NCI-H1105 treated with DMSO at 0.1 percent for 48 hours (cell line): ENCODE measurements at places on chromosomes 5 and 9.

- DNase-seq = peak; percentile 53
Observed at GRCh38 chr9:4106081-4106759, 193.6 kb downstream of the GLIS3 start.

DNA sequence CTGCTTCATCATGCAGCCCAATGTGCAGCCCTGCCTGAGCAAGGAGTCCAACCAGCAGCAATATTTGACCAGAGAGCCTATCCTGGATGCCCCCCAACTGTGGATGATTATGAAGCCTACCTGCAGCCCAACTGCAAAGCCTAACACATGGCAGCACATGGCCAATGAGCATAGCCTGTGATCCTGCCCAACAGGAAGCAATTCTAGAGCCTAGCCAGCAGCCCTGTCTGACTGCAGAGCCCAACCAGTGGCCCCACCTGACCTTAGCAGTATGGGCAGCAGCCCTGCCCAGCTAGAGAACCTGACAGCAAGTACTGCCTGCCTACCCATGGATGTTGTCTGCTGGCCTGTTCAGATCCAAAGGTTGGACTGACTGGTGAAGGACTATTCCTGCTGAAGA lies 97.3 kb upstream of the SH3GL2 start:
- no peak for DNase-seq

- no peak for DNase-seq
Observed at GRCh38 chr5:33319151-33319550, 121.6 kb upstream of the TARS1 start.

DNA sequence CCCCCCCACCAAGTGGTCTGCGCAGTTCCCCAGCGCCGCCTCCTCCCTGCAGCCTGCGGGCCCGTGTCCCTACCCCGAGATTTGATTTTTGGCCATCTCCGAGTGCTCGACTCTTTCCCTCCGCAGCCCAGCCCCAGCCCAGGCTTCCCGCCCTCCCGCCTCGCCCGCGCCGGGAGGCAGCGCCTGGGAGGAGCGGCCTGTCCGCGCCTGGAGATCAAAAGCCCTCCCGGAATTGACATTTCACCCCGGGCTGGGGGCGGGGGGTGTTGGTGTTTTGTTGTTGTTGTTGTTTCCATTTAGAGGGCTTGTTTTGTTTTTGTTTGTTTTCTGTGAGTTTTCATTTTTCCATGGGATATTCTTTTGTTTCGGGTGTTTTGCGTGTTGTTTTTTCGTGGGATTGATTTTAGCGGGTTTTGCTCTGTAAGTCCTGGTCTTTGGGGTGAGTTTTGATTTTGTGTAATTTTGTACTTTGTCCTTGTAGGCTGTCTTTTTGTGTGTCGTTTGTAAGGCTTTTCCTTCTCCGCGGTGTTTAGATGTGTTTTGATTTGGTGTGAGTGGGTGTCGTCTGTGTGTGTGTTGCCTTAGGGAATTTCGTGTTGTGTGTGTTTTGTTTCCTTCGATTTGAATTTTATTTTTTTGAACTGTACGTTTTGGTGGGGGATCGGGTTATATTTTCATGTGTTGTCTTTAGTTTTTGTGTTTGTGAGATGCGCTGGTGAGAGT lies 1.7 kb upstream of the PAX5 start:
- DNase-seq = no peak

DNA sequence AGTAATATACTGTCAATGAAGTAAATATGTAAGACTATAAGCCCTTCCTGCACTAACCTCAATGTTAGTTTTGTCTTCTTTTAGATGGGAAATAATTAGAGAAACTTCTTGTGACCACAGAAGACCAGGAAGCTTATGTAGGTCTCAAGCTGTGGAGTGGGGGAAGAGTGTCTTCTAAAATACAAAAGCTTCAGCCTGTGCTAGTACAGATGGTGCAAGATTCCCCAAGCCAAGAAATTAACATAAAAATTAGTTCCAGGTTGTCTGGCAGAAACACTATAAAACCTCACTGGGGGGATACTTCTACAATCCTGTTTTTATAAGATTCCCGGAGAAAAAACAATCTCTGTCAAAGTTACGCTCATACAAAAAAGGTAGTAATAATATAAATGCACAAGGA lies 103.6 kb downstream of the FNBP1 start:
- no peak for DNase-seq

DNA sequence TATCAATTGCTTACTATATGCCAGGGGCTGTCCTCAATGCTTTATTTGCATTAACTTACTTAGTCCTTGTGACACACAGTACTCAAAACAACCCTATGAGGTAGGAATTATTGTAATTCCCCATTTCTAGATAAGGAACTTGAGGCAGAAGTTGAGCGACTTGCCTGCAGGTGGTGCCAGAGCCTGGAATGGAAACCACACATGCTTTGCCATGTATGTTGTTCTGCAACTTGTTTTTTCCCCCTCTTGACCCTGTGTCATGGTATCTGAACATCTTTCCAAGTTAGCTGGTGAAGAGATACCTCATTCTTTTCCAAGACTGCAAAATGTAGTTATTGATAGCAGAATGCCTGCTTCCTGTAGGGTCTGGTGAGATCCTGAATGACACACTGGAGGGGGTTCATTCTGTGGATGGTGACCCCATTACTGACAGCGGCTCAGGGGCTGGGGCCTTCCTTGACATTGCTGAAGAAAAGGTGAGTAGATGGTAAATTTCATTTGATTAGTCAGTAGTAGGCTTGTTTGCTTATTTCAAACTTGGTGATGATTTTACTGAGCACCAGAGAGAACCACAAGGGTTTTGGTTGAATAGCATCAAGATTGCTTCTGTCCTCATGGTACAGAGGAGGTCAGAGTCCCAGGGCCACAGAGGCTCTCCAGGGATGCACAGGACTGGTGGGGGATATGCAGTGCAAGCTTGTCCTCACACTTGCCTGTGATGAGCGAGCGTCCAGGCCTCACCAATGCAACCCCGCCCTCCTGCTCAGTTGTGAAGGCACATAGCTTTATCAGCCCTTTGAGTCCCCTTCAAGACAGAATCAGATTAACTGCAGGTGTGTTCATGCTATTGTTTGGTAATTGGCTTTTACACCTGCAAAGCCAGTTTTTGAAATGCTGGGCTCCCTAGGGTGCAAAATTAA lies 57.0 kb downstream of the COL15A1 start:
- DNase-seq = peak; percentile 16
